Glutamatergic neuron (in vitro differentiated cells): ENCODE measurements at places on chromosomes 11 and 22.

- H3K27me3 ChIP-seq = peaks cover 3% of the 10 kb centered on the region
- no peak for DNase-seq
- peaks cover 12% of the 10 kb centered on the region for H3K36me3 ChIP-seq
- no peak overlapping the region for H3K27ac ChIP-seq
These were observed 15.4 kb upstream of the MTNR1B start for GRCh38 chr11:92954003-92954402.

- peaks cover 10% of the 10 kb centered on the region for H3K27me3 ChIP-seq
- H3K36me3 ChIP-seq = no peaks in the 10 kb centered on the region
- peaks cover 3% of the 10 kb centered on the region for H3K4me1 ChIP-seq
- H3K27ac ChIP-seq = no peak overlapping the region
These were observed 1.9 kb upstream of the EMID1 start for GRCh38 chr22:29203488-29204454.

DNA sequence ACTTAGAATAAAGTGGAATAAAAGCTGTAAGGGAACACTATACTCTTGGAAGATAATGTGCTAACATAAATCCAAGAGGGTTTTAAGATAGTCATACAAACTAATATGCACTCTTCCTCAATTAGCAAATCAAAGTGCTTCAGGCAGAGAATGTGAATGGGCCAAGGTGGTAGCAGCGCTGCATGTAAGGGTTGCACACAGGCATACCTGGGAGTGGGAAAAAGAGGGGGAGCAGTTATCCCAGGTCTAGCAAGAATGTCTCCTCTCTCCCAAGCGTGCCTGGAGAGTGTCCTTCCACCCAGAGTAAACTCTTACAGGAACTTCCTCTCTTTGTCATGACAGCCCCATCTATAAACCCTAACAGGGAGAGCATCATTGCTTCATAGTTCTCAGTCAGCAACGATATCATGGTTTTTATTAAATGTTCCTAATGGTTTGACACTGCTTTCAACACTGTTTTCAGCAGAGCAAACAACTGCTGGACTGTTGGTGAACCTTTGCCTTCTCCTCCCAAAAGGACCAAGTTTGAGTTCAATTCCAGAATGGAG is 61.6 kb downstream of the SYTL2 start:
- H3K4me3 ChIP-seq = no peak overlapping the region
- no peak for DNase-seq
- H3K27ac ChIP-seq = no peak overlapping the region
- H3K36me3 ChIP-seq = no peaks in the 10 kb centered on the region
- H3K27me3 ChIP-seq = no peaks in the 10 kb centered on the region
- no peaks in the 10 kb centered on the region for H3K4me1 ChIP-seq

DNA sequence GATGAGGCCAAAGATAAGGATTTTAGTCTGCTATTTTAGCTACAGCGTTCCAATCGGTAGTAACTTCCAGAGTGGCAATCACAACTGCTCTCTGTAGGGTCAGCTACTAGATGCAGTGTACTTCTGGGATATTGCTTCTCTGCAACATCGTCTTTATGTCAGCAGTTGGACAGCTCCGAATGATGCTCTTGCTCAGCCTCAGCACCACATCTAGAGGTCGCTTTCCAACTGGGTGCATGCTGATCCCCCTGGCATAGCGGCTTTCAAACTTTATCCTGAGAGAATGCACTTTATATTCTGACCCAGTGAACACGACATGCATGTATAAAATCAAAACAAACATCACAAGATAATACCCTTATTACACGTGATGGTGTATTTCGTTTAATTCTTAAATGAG is 219.6 kb downstream of the C11orf87 start:
- peaks cover 11% of the 10 kb centered on the region for H3K4me1 ChIP-seq
- no peak for DNase-seq
- H3K27ac ChIP-seq = no peak overlapping the region
- no peak overlapping the region for H3K4me3 ChIP-seq
- H3K36me3 ChIP-seq = no peaks in the 10 kb centered on the region
- no peaks in the 10 kb centered on the region for H3K27me3 ChIP-seq

DNA sequence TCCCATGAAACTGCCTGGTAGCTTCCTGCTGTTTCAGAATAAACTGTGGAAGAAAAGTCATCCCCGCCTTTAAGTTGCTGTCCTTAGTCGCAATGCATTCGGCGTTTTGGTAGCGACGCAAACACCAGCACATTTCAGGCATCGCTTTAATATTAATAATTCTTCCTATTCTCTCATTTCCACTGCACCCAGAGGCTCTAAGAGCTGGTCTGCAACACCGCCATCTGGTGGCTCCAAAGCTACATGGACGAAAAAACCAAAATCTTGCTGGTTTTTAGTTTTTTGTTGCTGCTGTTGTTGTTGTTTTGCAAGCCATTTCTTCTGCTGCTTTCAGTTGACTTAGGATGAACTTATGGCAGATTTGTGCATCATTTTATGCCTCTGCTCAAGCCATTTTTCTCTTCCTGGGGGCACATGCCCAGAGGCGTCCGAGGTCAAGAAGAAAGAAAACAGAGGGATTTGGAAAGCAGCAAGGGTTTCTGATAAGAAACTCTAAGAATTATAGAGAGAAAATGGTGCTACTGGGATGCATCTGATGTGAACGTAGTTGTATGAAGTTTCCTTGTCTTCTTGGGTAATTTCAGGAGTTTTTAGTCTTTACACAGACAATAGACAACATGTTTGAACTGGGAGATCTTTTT is 345.4 kb upstream of the KIRREL3 start:
- no peak overlapping the region for H3K27ac ChIP-seq
- no peak overlapping the region for H3K4me3 ChIP-seq
- H3K27me3 ChIP-seq = peaks cover 3% of the 10 kb centered on the region

- H3K27ac ChIP-seq = peak overlapping the region; percentile 73
- H3K27me3 ChIP-seq = peaks cover 8% of the 10 kb centered on the region
- DNase-seq = peak; percentile 71
- H3K36me3 ChIP-seq = no peaks in the 10 kb centered on the region
- H3K4me1 ChIP-seq = peaks cover 17% of the 10 kb centered on the region
These were observed 73.3 kb upstream of the ZBED5 start for GRCh38 chr11:10930972-10931760.

- no peak overlapping the region for H3K27ac ChIP-seq
- no peaks in the 10 kb centered on the region for H3K27me3 ChIP-seq
- H3K4me3 ChIP-seq = no peak overlapping the region
- no peak for DNase-seq
These were observed 482.0 kb downstream of the KCNA4 start for GRCh38 chr11:29534836-29535235.

GRCh38 chr11:105899772-105900171 is 122.3 kb downstream of the MSANTD4 start:
- H3K4me3 ChIP-seq = no peak overlapping the region
- H3K27ac ChIP-seq = no peak overlapping the region
- H3K27me3 ChIP-seq = no peaks in the 10 kb centered on the region
- no peak for DNase-seq
- H3K36me3 ChIP-seq = no peaks in the 10 kb centered on the region

GRCh38 chr11:10502770-10503169 is 38.2 kb downstream of the RNF141 start:
- H3K4me1 ChIP-seq = peaks cover 1% of the 10 kb centered on the region
- DNase-seq = no peak
- no peak overlapping the region for H3K4me3 ChIP-seq
- peaks cover 1% of the 10 kb centered on the region for H3K27me3 ChIP-seq

- DNase-seq = no peak
- no peak overlapping the region for H3K27ac ChIP-seq
- H3K4me1 ChIP-seq = no peaks in the 10 kb centered on the region
- H3K4me3 ChIP-seq = no peak overlapping the region
- H3K36me3 ChIP-seq = no peaks in the 10 kb centered on the region
These were observed 30.2 kb upstream of the CFAP300 start for GRCh38 chr11:102017026-102017425.

GRCh38 chr11:86865436-86865835 is 65.1 kb downstream of the PRSS23 start:
- no peak for DNase-seq
- no peaks in the 10 kb centered on the region for H3K4me1 ChIP-seq
- H3K27ac ChIP-seq = no peak overlapping the region
- no peak overlapping the region for H3K4me3 ChIP-seq
- H3K27me3 ChIP-seq = no peaks in the 10 kb centered on the region
- no peaks in the 10 kb centered on the region for H3K36me3 ChIP-seq

GRCh38 chr11:119635776-119636175 is 93.2 kb downstream of the NECTIN1 start:
- H3K4me3 ChIP-seq = no peak overlapping the region
- H3K36me3 ChIP-seq = peaks cover 12% of the 10 kb centered on the region
- H3K27me3 ChIP-seq = peaks cover 9% of the 10 kb centered on the region
- H3K27ac ChIP-seq = no peak overlapping the region
- peaks cover 5% of the 10 kb centered on the region for H3K4me1 ChIP-seq

DNA sequence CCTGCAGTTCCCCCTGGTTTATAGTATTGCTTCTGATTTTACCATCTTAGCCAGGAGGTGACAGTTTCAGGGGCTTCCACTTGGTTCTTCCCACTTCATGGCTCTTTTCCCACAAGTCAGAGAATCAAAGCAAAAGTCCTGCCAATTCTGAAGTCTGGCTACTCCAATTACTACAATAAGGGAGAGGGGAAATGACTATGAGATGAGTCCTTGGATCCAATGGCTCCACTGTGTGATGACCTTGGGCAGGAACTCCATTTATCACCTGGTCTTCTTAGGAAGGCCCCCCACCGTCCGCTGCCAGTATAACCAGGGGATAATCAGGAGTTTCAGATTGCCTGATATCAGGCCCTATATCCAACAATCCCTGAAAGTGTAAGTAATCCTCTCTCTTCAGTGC is 31.6 kb upstream of the CCND1 start:
- peaks cover 8% of the 10 kb centered on the region for H3K4me1 ChIP-seq
- H3K27me3 ChIP-seq = no peaks in the 10 kb centered on the region
- peaks cover 13% of the 10 kb centered on the region for H3K36me3 ChIP-seq
- no peak for DNase-seq

DNA sequence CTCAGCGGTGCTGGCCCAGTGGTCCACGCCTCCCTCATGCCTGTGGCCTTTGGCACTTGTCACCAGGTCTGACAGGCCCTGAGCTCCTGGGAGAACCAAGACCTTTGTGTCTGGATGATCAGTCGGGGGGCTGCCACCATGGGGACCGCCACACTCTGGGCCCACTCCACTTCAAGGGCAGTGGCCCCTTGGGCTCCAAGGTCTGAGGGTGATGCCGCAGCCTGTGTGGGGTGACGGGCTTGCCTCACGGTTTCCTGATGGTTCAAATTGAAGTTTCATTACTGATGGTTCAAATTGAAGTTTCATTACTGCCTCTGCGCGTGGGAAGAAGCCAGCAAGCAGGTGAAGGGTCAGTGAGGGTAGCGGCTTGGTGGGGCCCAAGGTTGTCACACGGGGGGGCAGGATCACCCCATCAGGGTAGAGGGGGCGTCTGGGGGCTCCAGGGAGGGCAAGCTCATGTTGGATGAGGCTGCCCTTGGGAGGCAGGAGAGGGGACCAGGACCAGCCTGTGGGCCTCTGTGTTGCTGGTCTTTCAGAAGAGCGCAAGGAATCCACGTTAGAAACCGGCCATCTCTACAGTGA is 27.5 kb downstream of the TRMU start:
- peaks cover 3% of the 10 kb centered on the region for H3K4me1 ChIP-seq
- no peak overlapping the region for H3K27ac ChIP-seq
- H3K27me3 ChIP-seq = no peaks in the 10 kb centered on the region
- no peak overlapping the region for H3K4me3 ChIP-seq

GRCh38 chr11:27540051-27540450 is 33.5 kb upstream of the LIN7C start:
- H3K27me3 ChIP-seq = no peaks in the 10 kb centered on the region
- H3K27ac ChIP-seq = no peak overlapping the region
- DNase-seq = no peak
- no peaks in the 10 kb centered on the region for H3K4me1 ChIP-seq
- no peak overlapping the region for H3K4me3 ChIP-seq

GRCh38 chr11:62560566-62561103 is 13.1 kb downstream of the EEF1G start:
- H3K27ac ChIP-seq = no peak overlapping the region
- peaks cover 5% of the 10 kb centered on the region for H3K36me3 ChIP-seq
- peak; percentile 75 for DNase-seq
- peaks cover 13% of the 10 kb centered on the region for H3K4me1 ChIP-seq
- H3K4me3 ChIP-seq = no peak overlapping the region

DNA sequence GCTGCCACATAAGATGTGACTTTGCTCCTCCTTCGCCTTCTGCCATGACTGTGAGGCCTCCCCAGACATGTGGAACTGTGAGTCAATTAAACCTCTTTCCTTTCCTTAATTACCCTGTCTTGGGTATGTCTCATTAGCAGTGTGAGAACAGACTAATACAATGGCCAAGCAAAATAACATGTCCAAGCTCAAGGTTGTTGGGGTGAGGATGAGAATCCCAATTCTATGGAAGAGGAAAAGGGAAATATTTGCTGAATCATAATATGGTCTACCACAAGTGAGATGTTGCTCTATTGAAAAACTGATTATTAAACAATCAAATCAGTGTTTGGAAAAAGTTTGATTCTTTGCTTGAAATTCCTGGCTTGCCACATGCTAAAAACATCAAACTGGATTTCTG is 48.7 kb upstream of the LRRC4C start:
- no peak for DNase-seq
- no peaks in the 10 kb centered on the region for H3K36me3 ChIP-seq
- no peaks in the 10 kb centered on the region for H3K4me1 ChIP-seq
- no peak overlapping the region for H3K4me3 ChIP-seq
- no peaks in the 10 kb centered on the region for H3K27me3 ChIP-seq

DNA sequence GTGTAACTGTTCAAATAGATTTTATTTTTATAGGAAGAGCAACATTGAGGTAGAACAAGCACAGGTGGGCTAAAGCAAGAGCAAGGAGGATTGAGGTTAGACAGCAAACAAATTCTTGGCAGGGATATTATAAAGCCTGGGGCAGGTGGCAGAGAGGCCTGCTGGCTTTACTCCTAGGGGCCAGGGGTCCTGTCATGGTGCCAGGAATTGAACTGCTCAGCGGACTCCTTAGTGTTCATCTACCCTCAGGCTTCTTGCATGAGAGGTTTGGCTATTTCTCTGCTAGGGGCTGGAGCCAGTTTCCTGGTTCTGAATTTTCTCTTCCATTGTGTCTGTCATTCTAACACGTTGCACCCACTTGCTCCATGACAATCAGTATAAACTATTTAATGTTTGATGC is 217.2 kb upstream of the NCAM1 start:
- H3K27ac ChIP-seq = no peak overlapping the region
- H3K27me3 ChIP-seq = peaks cover 4% of the 10 kb centered on the region
- H3K36me3 ChIP-seq = no peaks in the 10 kb centered on the region
- DNase-seq = no peak
- H3K4me1 ChIP-seq = peaks cover 29% of the 10 kb centered on the region
- no peak overlapping the region for H3K4me3 ChIP-seq

DNA sequence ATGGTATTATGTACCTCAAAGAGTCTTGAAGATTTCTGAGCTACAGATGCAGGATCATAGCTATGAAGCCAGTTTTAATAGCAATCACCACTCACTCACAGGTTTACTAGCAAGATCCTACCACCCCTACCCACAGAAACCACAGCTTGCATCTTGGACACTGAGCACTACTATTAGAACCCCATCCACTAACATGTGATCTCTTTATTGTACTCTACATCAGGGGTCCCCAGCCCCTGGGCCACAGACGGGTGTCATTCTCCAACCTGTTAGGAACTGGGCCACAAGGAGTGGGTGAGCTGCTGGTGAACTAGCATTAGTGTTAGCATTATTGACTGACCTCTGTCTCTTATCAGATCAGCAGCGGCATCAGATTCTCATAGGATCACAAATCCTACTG is 844.8 kb upstream of the CHORDC1 start:
- peaks cover 24% of the 10 kb centered on the region for H3K4me1 ChIP-seq
- no peak for DNase-seq
- H3K36me3 ChIP-seq = no peaks in the 10 kb centered on the region
- H3K27ac ChIP-seq = no peak overlapping the region
